Fibroblast of upper back skin (primary cell): ENCODE measurements at places on chromosomes 5 and 9.

DNA sequence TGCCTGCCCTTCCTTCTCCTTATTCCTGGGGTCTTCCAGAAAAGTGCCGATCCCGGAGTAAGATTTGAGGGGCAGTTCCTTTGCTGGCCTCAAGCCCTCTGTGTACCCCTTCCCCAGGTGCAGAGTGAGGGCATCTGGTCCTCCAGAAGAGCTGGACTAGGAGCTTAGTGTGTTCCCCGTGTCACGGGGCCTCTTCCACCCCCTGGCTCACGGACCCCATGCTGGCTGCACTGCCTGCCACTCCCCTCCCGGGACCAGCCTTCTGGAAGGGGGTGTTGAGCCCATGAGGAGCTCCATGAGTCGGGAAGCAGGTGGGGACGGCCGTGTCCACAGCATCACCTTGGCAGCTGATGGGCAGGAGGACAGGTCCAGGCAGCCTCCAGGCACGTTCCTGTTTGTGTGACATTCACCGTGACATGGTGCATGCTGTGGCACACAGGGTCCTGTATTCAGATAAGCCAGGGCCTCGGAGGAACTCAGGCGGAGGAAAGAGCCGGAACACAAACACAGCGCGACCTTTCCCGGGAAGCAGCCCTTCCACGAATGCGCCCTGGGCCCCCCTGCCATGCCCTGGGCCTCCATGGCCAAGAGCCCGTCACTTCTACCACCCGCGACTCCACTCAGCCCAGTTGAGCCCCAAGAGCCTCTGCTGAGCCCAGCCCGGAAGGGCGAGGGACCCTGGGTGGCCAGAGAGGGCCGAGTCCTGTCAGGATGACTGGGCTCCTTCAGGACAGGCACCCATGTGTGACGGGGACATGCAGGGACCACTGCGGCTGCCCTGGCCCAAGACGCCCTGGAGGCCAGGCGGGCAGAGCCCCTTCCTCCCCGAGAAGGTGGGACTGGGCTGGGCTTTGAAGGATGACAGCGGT, 5.9 kb upstream of the LCN1 start:
- no peak for DNase-seq

DNA sequence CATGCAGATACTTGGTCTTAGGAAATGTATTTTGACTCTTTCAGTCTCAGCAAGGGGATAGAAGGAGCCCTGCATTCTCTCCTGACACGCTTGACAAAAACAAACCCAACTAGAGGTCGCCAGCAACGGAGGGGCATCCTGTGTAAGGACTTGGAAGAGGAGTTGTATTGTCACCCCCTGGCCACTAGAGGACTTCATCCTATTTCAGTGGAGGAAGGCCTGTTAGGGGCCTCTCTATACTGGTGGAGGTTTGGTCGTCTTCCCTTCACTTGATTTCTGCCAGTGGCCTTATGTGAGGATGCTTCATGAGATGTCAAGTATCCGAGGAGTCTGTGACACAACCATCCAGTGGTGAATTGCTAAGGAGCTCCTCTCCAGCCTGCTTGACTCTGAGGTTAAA, 122.8 kb upstream of the STC2 start:
- DNase-seq: no peak

- peak; percentile 72 for DNase-seq
These were observed 522.7 kb downstream of the NR2F1-AS1 start for GRCh38 chr5:93058309-93058708.

- DNase-seq: peak; percentile 56
These were observed 1.1 kb upstream of the MAT2B start for GRCh38 chr5:163504079-163504931.

DNA sequence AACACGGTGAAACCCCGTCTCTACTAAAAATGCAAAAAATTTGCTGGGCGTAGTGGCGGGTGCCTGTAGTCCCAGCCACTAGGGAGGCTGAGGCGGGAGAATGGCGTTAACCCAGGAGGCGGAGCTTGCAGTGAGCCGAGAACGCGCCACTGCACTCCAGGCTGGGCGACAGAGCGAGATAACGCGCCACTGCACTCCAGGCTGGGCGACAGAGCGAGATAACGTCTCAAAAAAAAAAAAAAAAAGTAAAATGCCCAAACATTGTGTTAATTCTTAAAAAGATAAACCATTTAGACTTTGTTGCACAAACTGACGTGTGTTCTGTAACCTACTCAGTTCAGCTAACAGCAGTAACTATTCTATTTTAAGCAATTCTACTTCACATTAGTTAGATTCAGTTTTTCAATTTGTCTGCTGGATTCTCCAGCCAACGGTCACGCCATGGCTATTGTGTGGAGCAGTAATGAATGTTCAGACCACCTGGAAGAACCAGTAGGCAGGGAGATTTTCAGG, 119.3 kb upstream of the MAN2A1 start:
- DNase-seq: no peak

GRCh38 chr9:109417054-109417453, 81.1 kb downstream of the PTPN3 start:
- no peak for DNase-seq

- no peak for DNase-seq
These were observed 14.6 kb upstream of the HABP4 start for GRCh38 chr9:96435345-96435744.

GRCh38 chr5:17831279-17831678, 197.0 kb downstream of the TAF11L14 start:
- DNase-seq: no peak

- no peak for DNase-seq
These were observed 516.8 kb downstream of the RASEF start for GRCh38 chr9:82546136-82546535.

DNA sequence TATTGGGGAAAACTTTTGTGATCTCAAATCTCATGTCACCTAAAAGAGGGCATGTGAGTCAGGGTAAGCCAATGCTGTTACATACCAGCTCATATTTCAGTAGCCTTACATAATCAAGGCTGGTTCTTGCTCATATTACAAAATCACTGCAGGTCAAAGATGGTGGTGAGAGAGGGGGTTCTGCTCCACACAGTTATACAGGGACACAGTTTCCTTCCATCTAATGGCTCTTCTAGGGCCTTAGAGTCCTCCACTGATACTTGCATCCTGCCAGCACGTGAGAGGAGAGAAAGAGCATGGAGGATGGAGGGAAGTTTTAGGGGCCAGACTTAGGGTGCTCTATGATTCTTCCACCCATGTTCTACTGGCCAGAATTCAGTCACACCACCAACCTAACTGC, 130.0 kb downstream of the LIFR start:
- DNase-seq: peak; percentile 63

DNA sequence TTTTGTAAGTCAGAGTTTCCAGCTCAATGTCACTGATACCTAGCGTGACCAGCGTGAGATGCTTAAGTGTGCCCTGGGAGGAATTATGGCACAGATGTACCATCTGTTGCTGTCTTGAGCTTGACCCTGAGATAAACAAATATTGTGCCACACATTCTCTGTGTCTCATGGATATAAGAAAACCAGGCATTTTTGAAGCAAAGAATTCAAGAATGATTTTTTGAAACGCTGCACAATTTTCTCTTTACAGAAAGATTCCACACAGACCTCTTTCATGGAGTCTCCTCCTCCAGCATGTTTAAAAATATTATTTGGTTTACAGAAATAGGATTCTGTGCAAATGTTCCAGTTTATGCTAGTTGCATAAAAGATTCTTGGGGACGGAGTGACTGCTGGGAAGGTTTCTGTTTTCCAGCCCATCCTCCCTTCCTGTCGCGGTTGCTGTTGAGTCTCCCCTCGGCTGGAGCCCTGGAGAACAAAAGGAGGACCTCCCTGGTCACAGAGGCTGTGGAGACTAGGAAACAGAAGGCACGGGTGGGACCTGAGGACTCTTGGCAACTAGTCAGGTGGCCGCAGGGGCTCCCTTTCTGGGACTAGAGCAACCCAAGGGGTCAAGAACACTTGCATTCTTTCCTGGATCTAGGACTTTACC, 120.8 kb downstream of the RASGRF2 start:
- no peak for DNase-seq

DNA sequence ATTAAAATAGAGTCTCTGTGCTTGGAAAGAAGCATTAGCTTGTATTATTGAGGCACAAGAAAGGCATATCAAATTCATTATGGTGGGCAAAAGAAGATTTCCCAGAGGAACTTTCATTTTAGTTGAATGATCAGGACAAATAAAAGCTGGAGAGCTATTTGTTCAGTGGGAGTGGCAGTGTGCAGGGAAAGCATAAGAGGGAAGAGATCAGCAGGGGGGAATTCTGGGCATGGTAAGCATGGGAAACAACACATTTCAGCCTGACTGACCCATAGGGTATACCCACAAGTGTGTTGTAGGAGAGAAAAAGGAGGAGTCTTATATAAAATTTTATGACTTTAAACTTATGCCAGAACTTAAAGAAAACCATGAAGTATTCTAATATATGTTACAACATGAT, 167.7 kb upstream of the RASA1 start:
- DNase-seq: no peak

DNA sequence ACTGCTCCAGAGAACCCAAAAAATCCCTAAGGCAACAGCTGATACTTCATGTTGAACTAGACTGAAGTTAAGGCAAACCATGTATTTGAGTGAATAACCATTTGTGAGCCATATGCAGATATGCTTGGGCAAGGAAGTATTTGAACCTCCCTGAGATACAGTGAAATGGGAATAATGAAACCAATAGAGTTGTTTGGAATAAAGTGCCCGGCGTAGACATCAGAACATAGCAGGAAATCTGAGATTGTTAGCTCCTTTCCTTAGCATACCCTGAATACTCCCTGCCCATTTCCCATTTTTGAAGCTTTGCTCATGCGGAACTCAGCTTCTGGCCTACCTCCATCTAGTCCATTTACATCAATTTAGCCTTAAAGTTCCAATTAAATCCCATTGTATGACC, 611.9 kb downstream of the EFNA5 start:
- no peak for DNase-seq

DNA sequence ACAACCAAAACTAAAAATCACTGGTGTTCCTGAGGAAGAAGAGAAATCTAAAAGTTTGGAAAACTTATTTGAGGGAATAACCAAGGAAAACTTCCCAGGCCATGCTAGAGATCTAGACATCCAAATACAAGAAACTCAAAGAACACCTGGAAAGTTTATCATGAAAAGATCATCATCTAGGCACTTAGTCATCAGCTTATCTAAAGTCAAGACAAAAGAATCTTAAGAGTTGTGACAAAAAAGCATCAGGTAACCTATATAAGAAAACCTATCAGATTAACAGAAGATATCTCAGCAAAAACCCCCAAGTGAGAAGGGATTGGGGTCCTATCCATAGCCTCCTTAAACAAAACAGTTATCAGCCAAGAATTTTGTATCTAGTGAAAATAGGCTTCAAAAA, 17.1 kb upstream of the SPEF2 start:
- DNase-seq: no peak

GRCh38 chr9:88531920-88532698, 2.9 kb upstream of the NXNL2 start:
- peak; percentile 83 for DNase-seq

DNA sequence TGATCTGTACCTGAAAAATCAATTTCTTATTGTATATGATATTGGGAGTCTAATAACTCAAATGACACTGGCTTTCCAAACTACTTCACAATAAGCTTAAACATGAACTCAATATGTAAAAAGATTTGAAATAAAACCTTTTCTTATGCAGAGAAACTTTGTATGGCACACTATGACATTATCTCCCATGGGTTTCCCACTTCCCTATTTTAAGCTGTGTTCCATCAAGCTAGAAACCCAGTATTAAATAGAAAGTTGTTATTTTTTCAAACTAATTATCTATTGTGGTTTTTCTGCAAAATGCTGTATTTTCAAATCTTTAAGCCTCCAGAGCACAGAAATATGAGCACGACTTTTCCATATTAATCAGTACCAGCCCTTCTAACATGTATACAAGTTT, 174.7 kb downstream of the NFIB start:
- no peak for DNase-seq

GRCh38 chr5:38121420-38121819, 136.9 kb upstream of the EGFLAM start:
- no peak for DNase-seq
